Right hindlimb (tissue), 1 donor: ENCODE measurements at places on chromosomes 1 and 21.

DNA sequence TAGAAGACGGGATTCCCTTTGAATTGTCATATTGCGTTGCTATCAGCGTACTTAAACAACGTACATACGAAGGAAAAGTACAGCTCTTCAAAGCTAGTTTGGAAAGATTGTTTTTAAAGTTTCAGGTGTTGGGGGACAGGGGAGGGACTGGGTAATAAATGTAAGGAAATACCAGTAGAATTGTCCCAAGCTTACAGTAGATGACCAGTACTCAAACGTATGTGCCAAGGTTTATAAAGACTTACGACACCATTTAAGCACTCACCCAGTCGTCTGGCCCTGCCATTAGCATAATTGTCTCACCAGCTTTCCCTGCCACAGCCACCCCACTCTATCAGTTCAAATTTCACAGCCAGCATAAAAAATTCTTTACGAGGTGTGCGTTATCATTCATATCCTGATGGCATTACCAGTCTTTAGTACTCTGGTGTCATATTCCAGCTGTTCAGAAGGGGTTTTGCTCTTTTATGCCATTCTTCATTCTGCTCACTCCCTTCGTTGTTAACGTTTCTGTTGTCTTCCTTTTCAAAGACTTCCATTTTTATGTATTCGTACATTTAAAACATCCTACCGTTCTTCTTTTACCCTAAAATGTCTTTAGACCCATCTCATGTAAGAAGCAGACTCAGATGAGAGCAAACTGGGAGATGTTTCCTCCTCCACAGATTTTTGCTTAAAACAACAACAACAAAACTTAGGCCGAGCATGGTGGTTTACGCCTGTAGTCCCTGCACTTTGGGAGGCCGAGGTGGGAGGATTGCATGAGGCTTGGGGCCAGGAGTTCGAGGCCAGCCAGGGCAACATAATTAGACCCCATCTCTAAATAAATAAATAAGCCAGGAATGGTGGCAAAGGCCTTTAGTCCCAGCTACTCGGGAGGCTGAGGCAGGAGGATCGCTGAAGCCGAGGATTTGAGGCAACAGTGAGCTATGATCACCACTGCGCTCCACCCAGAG is 1.0 kb upstream of the HP1BP3 start:
- DNase-seq = peak; percentile 33

- DNase-seq = no peak
Measured at GRCh38 chr1:247437551-247438505, 20.1 kb downstream of the OR2B11 start.

DNA sequence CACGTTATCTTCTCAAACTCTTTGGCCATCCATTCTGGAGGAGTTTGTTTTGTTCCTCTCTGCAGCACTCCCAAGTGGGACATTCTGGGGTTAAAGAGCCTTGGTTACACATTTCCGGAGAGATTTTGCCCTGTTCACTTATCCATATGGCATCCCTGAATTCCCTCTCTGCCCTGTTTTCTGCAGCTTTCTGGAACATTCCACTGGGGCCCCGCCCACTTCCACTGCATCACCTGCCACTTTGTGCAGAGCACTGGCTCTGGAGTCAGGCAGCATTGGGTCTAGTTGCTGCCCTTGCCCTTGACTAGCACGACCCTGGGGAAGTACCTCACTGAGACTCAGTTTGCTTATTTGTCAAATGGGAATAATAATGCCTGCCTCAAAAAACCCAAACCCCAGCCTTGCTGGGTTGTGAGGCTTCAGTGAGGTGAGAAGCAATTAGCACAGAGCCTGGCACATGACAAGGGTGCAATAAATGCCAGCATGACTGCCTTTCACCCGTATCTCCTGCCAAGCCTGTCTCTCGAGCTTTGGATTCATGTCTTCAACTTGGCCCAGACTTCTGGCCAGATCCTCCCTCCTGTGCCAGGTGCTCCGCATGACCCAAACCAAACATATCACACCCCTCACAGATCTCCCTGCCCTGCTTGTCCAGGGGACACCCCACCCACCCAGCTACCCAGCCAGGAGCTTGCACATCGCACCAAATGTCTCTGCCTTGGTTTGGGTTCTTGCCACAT is 38.3 kb downstream of the IL6R start:
- no peak for DNase-seq

DNA sequence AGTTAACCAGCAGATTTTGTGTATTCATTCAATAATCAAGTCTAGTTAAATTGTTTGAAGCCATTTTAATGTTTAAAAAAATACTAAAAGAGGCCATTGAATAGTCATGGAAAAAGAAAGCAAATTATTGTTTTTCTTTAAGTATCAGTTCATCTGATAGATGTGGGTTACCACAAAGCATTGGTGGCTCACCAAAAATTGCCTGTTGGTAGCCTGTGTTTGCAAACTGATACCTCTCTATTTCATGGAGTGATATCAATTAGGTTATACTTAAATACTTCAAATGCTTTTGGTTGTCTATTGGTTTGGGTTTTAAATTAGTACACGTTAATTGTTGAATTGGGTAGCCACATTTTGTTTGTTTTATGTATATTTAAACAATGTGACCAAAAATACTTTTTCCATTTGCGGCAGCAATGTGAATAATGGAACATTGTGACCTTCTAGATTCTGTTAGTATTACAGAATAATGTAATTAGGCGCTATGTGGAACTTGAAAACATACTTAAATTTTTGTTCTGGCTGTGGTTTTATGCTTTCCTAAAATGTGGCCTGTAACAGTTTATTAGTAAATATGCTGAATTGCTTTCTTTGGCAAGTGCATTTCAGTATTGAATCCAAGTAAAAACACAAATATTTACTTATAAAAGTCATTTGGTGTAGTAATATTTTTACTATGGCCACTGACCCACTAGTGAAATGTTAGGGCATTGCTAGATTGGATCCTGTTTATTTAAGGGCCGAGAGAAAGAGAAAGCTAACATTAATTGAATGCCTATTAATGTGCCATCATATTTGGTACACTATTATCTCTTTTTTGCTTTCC is 37.1 kb upstream of the NBL1 start:
- peak; percentile 28 for DNase-seq

DNA sequence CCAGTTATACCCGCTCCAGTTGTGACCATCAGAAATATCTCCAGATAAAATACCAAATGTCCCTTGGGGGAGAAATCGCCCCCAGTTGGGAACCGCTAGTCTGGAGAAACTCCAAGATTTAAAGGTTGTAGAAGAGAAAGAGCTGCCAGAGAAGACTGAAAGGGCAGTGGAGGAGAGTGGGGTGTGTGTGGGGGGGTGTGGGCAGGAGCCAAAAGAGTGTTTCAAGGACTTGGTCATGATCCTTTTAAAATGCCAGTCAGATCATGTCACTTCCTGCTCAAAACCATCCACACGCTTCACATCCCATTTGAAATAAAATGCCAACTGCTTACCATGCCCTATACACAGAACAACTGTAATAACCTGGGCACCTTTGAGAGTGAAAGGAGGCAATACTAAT is 3.4 kb upstream of the HEYL start:
- no peak for DNase-seq

GRCh38 chr1:66295803-66296202 is 238.2 kb upstream of the SGIP1 start:
- DNase-seq = no peak

DNA sequence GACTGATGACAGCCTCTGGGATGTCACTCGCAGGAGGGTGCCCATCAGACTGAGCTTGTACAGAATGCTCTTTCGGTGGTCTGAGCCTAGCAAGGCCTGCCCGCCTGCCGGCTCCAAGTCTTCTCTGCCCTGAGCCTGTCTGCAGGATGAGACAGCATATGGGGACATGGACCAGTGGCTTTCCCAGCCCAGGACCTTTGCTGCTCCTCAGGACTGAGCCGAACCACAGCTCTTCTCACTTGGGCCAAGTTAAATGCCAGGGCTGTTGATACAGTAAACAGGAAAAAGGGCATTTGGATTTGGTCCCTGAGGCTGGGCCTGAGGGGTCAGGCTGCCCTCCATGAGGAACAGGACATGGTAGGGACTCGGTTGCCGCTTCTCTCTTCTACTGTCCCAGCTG is 64.3 kb upstream of the EPS8L3 start:
- no peak for DNase-seq

- peak; percentile 25 for DNase-seq
Measured at GRCh38 chr1:14441302-14441741, 157.2 kb upstream of the KAZN start.
